Activated CD4-positive, alpha-beta T cell treated with anti-CD3 and anti-CD28 coated beads for 1 hour (primary cell): ENCODE measurements at places on chromosomes 7 and 10.

- no peak for DNase-seq
These were observed 68.5 kb downstream of the HK1 start for GRCh38 chr10:69346776-69347175.

GRCh38 chr7:25846722-25847121 lies 305.3 kb upstream of the NFE2L3 start:
- no peak for DNase-seq

- DNase-seq, result no peak
These were observed 233.6 kb downstream of the GLRX3 start for GRCh38 chr10:130369645-130370381.

GRCh38 chr7:78055001-78055573 lies 256.5 kb downstream of the PHTF2 start:
- no peak for DNase-seq

DNA sequence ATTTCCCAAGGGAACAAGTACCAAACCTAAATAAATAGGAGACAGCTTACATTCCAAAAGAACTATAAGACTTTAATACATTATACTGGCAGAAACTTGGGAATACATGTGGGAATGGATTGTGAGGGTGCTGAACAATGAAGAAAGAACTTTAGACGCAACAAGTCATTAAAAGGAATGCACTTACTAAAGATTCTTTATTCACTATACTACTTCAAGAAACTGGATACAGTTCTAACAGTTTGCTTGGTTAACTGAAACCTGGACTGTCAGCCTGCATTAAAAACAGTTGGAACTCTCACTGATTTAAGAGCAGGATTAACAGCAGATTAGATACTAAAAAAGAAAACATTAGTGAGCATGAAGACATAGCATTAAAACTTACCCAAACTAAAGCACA lies 12.0 kb downstream of the CACUL1 start:
- no peak for DNase-seq

DNA sequence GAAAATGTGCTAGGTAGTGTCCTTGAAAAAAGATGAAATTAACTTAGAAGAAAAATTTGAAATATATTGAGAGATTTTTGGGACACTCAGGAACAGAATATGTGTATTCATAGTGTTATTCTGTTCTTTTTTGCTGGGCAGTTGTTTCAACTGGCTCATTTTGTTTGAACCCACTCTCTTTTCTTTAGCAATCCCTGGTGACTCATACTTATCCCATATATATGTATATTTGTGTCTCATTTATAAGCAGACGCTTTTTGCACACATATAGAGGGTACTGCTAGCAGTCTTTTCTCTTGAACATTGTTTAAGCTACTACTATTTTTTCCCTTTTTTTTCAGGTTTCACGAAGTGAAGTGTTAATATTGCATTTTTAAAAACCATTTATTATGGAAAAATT lies 1.9 kb downstream of the EXOC6 start:
- DNase-seq, result no peak

DNA sequence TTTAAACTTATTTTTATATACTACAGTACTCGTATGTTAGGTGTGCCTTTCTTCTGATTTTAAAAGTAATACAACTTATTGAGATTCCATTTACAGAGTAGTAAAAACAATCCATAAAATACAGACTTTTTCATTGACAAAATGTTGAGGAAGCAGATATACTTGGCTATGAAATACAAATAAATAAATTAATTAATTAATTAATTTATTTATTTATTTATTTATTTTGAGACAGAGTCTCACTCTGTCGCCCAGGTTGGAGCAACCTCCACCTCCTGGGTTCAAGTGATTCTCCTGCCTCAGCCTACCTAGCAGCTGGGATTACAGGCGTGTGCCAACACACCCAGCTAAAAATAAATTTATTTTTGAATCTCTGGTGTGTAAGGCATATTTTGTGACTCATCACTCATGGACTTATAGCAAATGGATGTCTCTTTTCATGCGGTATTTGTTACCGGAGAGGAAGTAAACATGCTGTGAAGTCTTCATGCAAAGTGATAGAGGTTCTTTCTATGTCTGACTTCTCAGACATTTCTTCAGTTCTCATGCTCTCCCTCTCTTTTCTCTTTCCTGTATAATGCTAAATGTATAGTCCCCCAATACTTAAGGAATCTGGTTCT lies 20.2 kb upstream of the SRPK2 start:
- DNase-seq, result no peak

DNA sequence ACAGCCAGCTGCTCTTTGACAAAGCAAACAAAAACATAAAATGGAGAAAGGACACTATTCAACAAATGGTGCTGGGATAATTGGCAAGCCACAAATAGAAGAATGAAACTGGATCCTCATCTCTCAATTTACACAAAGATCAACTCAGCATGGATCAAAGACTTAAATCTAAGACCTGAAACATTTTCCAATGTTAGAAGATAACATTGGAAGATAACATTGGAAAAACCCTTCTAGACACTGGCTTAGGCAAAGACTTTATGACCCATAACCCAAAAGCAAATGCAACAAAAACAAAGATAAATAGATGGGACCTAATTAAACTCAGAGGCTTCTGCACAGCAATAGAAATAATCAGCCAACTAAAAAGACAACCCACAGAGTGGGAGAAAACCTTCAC lies 425.7 kb upstream of the SEMA3D start:
- DNase-seq, result no peak

DNA sequence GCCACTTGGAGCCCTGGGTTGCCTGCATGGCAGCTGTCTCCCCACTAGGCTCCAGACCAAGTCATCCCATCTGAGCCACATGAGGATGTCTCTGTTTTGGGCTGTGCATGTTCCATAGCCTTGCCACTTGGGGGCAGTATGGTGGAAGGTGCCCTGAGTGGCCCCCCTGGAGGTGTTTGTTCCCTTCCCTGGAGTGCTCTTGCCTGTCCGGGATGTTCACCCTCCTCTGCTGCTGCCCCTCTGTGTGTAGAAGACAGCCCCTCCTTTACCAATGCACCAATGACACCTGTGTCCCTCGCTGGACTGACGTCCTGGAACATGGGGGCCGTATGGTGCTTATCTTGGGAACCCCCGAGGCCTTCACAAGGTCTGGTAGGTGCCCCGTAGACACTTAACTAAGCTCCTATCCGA lies 100.2 kb downstream of the ACTR3B start:
- DNase-seq, result no peak

GRCh38 chr10:89535171-89536012 lies at the start of gene SLC16A12:
Gene SLC16A12, minus strand, starts transcription at chr10:89535594. Its CDS starts 73,016 bp downstream, at chr10:89462578.
- DNase-seq, result no peak

DNA sequence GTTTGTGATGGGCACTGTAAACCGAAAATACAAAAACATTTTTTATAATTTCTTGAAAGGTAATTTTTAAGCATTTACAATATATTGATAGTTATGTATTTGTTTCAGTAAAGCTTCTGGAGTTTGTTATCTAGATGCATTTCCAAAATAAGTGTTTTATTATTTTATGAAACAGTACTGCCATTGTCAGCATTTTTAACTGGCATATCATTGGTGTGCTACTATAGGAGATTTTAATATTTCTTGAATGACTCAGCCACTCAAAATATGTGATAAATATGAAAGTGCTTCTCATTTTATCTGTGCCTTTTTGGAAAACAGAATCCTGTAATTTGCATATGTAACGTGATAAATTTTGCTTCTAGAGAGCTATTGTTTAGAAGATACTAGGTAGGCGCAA lies 97.9 kb downstream of the ANKIB1 start:
- DNase-seq, result no peak

DNA sequence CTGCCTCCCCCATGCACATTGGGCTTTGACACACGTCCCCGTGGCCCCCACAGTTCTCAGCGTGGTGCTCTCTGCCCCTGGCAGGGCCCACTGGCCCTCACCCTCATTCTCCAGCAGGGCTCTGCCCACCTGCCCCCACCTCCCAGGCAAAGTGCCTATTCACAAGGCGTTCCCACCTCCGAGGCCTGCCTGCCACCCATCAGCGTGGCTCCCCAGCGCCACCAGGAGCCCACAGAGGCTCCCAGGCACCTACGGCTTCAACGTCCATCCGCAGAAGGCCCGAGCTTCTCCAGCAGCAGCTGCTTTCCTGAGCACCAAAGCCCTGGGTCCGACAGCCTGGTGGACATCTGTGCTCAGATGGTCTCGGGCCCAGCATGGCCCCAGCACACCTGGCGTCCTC lies 211.8 kb upstream of the PPP2R2D start:
- no peak for DNase-seq

- DNase-seq, result no peak
These were observed 4.8 kb downstream of the NUB1 start for GRCh38 chr7:151346470-151346769.
